Left colon (tissue), 2 donors: ENCODE measurements at places on chromosomes 3 and 15. TPM values are rescaled to one million over a fixed set of nuclear protein-coding genes. Genes with fewer than 3 reads are reported as not detected.

SOX2 gene
- total RNA-seq = 0.42 TPM

SEC22A gene
- total RNA-seq = 12.3 TPM

GP5 gene
- not detected for total RNA-seq

OR5K2 gene
- not detected for total RNA-seq

- DNase-seq = no peak
Observed at GRCh38 chr3:48219543-48219942, 3.8 kb upstream of the CAMP start.

- peak; percentile 34 for DNase-seq
Observed at GRCh38 chr15:80059786-80060355, 395 bp downstream of the ZFAND6 start.

DNA sequence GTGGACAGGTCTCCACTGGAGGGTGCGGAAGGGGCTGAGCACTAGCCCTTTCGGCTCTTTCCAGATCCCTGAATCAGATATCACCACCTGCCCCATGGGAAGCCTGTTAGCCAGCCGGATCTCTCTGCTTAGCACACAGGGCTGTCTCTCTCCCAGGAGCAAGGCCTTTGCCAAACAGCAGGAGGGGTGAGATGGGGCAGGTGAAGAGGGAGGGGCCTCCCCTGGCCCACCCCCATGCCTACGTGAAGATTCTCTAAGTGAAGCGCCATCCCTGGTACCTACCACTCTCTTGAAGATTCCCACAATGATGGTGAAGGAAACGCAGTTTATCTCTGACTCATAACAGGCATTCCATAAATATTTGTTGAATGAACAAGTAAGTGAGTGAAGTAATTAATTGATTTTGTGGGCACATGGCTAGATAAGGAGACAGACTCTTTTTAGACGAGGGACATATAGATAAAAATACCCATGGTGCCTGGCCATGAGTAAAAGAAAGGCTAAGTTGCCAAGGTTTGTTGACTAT, 19.6 kb upstream of the HCN4 start:
- DNase-seq = no peak

GRCh38 chr3:107212618-107213017, 164.6 kb upstream of the CCDC54 start:
- DNase-seq = no peak

- DNase-seq = no peak
Observed at GRCh38 chr3:4693620-4694019, 200.5 kb downstream of the ITPR1 start.

GRCh38 chr3:147544290-147544689, 135.1 kb downstream of the ZIC1 start:
- no peak for DNase-seq

DNA sequence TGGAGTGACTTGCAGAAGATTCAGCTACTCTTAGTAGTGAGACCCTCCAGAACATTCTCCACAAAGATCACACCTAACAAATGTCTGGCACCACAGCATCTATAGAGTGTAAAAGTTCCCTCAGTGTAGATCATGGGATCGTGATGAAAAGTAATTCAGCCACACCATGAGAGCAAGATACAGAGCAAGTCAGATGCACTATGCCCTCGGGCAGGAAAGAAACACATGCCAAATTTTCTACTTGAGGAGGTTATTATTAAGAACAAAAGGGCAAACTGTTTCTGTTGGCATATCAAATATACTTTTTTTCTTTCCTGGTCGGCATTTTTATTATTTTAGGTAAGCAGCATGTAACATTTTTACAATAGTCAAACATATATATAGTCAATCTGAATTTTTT, 44.8 kb upstream of the SNTN start:
- no peak for DNase-seq

- no peak for DNase-seq
Observed at GRCh38 chr3:20563985-20564384, 378.0 kb upstream of the SGO1 start.

DNA sequence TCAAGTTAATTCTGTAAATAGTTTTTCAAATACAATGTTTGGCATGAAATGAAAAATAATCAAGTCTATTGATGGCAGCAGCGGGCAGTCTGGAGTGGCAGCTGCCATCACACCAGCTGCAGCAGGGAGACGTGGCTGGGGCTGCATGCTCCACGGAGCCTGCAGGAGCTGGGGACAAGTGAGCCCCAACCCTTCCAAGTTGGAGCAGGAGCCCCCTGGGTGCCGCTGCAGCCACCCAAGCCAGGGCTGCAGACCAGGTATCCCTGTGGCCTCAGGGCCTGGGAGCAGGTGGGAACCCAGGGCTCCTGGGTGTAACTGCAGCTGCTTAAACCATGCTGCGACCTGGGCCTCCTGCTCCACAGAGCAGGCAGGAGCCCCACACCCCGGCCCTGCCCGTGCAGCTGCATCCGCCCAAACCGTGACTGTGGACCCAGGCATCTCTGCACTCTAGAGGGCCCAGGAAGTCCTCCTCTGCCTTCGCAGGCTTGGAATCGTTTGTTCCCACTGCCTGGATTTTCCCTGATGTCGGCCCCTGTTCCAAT, 257.4 kb downstream of the PLOD2 start:
- no peak for DNase-seq

SPTBN5 gene
- total RNA-seq = 0.64 TPM

GRCh38 chr3:86563400-86563970, 427.5 kb downstream of the VGLL3 start:
- no peak for DNase-seq

DNA sequence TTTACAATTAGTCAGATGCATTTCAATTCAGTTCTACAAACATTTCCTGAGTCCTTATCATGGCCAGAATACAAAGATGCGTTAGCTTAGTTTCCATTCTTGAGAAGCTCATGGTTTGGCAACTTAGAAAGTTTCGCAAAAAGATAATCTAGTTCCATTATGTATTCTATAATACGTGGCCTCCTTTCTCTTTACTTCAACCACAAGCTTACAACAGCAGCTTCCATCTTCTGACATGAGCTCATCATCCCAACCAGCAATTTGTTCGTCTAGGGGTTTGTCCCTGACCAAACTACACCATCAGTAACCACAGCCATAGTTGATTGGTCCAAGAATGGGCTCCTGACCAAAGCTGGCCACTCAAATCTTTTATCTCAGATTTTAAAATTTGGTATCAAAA, 267.6 kb upstream of the TBC1D5 start:
- no peak for DNase-seq

GRCh38 chr3:191627064-191627463, 166.1 kb downstream of the PYDC2 start:
- DNase-seq = no peak

DNA sequence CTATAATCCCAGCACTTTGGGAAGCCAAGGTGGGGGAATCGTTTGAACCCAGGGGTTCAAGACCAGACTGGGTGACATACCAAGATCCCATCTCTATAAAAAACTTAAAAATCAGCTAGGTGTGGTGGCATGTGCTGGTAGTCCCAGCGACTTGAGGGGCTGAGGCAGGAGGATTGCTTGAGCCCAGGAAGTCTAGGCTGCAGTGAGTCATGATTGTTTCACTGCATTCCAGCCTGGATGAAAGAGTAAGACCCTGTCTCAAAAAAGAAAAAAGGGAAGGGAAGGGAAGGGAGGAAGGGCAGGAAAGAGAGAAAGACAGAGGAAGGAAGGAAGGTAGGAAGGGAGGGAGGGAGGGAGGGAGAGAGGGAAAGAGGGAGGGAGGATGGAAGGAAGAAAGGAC, 133.7 kb upstream of the LRRN1 start:
- no peak for DNase-seq

DNA sequence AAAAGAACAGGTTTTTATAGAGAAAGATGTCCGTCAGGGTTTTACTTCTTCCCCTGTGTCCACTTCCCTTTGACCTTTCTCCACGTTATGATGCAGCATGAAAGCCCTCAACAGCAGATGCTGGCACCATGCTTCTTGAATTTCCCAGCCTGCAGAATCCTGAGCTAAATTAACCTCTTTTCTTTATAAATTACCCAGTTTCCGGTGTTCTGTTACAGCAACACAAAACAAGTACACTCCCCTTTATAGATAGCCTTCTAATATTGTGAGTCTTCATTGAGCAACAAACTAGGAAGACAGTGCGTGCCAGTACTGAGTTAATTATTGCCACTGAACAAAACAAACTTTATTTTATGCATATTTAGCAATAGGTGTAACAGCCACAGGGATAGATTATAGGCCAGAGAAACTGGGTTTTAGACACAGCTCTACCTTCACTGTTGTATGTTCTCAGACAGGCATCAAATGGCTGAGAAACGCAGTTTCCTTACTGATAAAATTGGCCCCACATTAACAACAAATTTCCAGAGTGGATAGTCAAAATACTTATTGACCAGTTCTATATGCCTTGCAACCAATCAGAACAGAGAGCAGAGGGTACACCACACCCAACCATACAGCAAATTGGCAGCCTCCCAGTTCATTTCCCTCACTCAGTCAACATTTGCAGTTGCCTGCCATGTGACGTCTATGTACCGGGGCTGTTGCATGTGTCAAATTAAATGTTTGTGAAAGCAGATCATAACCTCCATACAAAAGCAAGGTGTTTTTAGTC, 14.4 kb upstream of the TBL1XR1 start:
- DNase-seq = peak; percentile 93

DNA sequence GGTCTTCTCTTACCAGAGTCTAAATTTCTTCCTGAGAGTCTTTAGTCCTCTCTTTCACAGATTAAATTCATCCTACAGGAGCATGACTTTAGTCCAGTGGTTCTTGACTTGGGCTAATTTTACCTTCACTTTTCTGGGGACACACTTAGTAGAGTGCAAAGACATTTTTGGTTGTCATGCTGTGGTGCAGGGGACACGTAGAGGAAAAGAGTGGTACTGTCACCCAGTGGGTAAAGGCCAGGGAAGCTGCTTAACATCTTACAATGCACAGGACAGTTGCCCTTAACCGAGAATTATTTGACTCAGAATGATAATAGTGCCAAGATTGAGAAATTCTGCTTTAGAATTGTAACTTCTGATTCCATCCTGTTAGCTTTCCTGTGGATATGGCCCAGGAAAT, 772.5 kb upstream of the GRM7 start:
- DNase-seq = no peak

RASL12 gene
- total RNA-seq = 9.2 TPM

DNA sequence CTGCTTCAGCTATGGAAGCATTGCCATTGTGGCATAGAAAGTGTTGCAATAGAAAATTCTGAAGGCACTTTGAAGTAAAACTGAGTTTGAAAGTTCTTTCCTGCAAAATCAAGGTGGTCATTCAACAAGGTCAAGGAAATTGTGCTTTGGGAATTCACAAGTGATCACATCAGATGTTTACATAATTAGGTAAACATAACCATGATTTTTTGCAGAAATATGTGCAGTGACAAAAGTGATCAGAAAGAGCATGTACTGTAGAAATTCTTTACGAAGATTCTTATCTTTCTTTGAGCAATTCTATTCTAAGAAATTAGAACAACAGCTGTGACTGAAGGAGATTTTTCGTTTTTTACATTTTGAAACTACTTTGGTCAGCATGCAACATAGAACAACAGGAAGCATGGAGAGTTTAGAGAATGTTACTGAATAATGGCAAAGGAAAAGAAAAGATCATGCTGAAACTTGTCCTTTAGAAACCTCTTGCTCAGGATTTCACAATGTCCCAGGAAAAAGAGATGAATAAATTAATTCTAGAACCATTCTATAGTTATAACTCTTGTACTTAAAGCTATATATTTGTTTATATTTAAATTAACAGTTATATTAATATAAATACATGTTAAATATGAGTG, 643.4 kb upstream of the ARPP21 start:
- no peak for DNase-seq

CYP1A2 gene
- not detected for total RNA-seq

GOLGA8G gene
- not detected for total RNA-seq

ATP8B4 gene
- total RNA-seq = 5.9 TPM

DNA sequence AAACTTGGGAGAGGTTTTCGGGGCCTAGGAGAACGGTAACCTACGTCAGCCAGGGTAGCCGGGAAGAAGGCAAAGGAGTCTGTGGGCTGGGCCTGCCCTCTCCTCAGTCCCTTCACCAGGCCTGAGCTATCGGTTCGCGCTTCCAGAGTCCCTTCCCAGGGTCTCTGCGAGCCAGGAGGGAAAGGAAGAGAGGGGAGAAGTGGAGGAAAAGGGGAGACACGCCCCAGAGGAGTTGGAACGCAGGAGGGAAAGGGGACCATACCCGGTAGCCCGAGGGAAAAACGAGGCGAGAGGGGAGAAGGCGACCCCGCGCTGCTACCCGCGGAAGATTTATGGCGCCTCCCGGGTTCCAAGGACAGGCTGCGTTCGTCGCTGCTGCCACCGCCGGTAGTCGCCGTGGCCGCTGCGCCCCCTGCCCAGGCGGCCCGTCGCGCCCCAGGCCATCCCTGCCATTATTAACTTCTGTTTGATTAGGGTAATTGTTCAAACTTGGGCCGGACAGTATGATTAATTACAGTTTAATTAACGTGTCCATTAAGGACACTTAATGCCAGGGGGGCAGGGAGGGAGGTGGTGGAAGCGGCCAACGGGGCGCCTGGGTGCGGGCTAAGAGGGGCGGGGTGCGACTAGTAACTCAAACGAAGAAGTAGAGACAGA, 3.4 kb upstream of the SKOR1 start:
- DNase-seq = no peak

DNA sequence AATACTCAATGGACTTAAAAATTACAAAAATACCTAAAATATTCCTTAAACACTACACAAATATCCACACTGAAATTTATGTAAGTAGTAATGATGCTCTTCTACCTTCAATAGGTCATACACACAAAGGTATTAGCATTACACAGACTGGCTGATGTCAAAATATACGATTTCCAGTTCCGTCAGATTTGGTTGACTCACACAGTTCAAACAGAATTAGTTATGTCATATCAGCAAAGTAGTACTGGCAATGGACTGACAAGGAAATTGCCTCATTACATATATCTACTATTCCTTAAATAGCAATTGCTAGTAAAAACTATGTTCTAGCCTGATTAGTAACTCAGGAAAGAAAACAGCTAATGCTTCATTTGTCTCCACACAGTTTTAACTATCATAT, 70.8 kb downstream of the ADAM10 start:
- DNase-seq = no peak

GRCh38 chr3:69426967-69427304, 41.0 kb upstream of the FRMD4B start:
- DNase-seq = no peak

DNA sequence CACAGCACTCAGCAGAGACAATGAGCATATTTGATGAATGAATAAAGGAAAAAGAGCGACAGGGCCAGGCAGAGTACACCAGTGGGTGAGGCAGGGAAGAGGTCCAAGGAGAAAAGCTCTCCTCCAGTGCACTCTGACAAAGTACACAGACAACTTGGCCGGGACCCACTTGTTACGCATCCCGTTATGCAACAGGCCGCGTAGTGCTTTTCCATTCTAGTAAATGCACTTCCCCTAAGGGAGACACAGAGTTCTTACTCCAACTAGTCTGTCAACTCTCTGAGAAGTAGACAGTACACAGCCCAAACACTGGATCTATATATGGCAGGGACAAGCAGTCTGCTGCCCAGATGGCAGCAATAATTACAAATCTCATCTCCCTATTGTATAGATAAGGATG, 18.5 kb downstream of the LARP6 start:
- no peak for DNase-seq

ADGRG7 gene
- total RNA-seq = 11.7 TPM

DNA sequence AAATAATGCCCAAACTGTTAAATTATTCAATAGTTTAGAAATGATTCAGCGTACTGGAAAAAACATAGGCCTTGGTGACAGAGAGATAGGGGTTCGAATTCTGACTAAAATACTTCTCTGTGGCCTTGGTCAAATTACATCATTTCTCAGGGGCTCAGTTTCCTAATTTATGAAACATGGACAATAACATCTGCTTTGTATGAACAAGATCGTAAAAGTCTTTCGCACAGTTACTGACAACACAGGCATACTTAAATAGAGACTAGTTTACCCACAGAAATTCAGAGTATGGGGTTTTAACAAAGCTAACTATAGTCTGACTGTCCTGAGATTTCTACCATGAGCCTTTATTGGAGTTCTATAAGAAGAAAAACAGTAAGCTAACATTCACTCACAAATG, 440.4 kb downstream of the FHIT start:
- DNase-seq = no peak

TMEM45A gene
- total RNA-seq = 1.9 TPM
